ENCODE measurements at places on chromosomes 12 and 14.

- no peak for DNase-seq
Observed at GRCh38 chr14:95174184-95174792, 17.0 kb upstream of the DICER1 start.

DNA sequence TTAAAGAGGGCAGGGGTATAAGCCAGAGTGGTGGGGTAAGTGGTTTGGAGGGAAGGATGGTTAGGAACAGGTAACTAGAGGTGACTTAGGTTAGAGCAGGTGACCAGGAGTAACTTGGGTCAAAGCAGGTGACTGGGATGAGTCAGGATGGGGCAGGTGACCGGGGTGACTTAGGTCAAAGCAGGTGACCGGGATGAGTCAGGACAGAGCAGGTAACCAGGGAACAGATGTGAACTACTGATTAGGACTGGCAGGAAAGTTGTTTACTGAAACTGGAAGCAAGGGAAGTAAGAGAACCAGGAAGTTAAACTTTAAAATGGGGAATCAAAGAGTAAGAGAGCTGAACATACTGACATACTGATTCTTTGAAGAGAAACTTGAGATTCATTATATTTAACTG is 57.4 kb downstream of the FSCB start:
- no peak for DNase-seq

GRCh38 chr12:21940549-21941505 is at the start of gene ABCC9:
ABCC9 (minus strand) TSS chr12:21941426; CDS start chr12:21936674, 4,752 bp downstream.
- no peak for DNase-seq

DNA sequence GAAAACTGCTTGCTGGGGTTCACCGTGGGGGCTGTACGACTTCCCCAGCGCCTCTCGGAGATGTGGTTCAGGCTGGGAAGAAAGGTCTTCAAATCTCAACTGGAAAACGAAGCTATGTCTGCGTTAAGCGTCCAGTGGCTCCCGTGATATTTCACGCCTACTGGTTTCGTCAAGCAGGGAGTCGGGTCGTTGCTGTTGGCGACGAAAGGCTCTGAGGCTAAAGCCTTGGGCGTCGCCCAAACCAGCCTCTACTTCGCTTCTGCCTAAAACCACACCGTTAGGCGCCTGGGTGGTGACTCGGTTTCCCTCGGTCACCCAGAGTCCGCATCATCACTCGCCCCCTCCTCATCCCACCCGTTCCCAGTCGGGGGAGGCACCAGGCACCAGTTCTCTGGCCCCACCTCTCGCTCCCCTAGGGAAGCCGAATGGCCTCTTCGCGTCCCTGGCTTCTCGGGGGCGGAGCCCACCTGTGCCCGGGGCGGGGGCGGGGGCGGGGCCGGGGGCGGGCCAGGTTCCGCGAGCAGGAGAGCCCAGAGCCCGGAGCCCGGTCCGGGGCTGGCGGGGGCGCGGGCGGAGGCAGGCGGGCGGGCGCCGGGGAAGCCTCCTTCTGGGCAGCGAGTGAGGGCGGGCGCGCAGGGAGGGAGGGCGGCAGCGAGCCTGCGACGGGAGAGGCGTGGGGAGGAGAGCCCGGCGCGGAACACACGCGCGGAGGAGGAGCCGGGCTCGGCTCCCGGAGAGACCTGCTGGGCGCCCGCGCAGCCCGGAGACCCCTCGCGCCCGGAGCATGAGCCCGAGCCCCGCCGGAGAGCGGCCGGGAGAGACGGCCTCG is at the start of gene B4GALNT3:
Gene B4GALNT3 (plus strand): TSS at position 510 of the 829 bp plus-strand sequence. CDS start 438 bp downstream, outside the sequence.
- DNase-seq: no peak

GRCh38 chr12:62435303-62436163 is 31.1 kb upstream of the MON2 start:
- DNase-seq: no peak
